Transverse colon (tissue), 4 donors: ENCODE measurements at places on chromosomes 11 and 22. TPM values are rescaled to one million over a fixed set of nuclear protein-coding genes. Genes with fewer than 3 reads are reported as not detected.

- peaks cover 23% of the 10 kb centered on the region for H3K4me1 ChIP-seq
- no peak overlapping the region for H3K27ac ChIP-seq
- H3K27me3 ChIP-seq = peaks cover 84% of the 10 kb centered on the region
- no peak for DNase-seq
- H3K36me3 ChIP-seq = no peaks in the 10 kb centered on the region
- H3K4me3 ChIP-seq = peak overlapping the region; percentile 8
Observed at GRCh38 chr11:62925745-62926679, 4.8 kb upstream of the CHRM1 start.

DNA sequence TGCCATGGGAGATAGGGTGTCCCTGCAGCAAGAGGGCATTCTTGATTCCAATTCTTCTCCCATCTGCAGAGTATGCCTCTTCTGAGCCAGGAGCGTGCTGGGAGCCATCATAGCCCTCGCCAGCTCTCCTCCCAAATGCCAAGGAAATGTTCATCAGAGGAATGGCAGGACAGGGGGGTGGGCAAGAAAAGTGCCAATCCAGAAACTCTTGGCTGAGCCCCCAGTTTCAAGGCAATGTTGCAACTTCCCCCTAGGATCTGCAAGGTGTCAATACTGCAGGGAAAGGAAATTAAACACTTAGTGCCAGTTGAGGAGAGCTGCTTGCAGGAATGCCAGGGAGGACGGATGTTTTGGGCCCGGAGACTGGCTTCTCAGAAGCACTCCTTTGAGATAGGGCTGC, 94.8 kb upstream of the PRDM11 start:
- DNase-seq = no peak
- no peaks in the 10 kb centered on the region for H3K36me3 ChIP-seq
- H3K4me1 ChIP-seq = no peaks in the 10 kb centered on the region
- no peaks in the 10 kb centered on the region for H3K27me3 ChIP-seq
- no peak overlapping the region for H3K27ac ChIP-seq

DNA sequence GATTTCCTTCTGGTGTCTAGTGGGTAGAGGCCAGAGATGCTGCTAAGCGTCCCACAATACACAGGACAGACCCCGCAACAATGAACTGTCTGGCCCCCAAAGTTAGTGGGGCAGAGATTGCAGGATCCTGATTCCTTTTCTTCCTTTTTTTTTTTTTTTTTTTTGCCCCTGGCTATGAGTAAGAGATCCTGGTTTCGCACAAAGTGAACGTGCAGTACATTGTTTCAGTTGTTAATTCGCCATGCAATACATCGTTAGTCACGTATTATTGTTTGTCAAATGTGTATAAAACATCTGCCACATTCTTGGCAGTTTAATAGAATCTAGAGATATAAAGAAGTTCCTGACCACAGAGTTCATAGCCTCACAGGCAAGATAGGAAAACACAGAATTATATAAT, 20.2 kb downstream of the ST3GAL4 start:
- H3K36me3 ChIP-seq = no peaks in the 10 kb centered on the region
- no peaks in the 10 kb centered on the region for H3K4me1 ChIP-seq
- DNase-seq = no peak
- H3K27me3 ChIP-seq = no peaks in the 10 kb centered on the region
- no peak overlapping the region for H3K27ac ChIP-seq
- no peak overlapping the region for H3K4me3 ChIP-seq

- H3K36me3 ChIP-seq = no peaks in the 10 kb centered on the region
- no peaks in the 10 kb centered on the region for H3K4me1 ChIP-seq
- DNase-seq = no peak
- no peaks in the 10 kb centered on the region for H3K27me3 ChIP-seq
Observed at GRCh38 chr22:20240447-20240764, 27.7 kb downstream of the RTN4R start.

- no peak for DNase-seq
- H3K27ac ChIP-seq = no peak overlapping the region
- H3K4me3 ChIP-seq = no peak overlapping the region
- H3K36me3 ChIP-seq = peaks cover 6% of the 10 kb centered on the region
- peaks cover 13% of the 10 kb centered on the region for H3K4me1 ChIP-seq
Observed at GRCh38 chr11:71437879-71438278, 10.3 kb downstream of the DHCR7 start.

DNA sequence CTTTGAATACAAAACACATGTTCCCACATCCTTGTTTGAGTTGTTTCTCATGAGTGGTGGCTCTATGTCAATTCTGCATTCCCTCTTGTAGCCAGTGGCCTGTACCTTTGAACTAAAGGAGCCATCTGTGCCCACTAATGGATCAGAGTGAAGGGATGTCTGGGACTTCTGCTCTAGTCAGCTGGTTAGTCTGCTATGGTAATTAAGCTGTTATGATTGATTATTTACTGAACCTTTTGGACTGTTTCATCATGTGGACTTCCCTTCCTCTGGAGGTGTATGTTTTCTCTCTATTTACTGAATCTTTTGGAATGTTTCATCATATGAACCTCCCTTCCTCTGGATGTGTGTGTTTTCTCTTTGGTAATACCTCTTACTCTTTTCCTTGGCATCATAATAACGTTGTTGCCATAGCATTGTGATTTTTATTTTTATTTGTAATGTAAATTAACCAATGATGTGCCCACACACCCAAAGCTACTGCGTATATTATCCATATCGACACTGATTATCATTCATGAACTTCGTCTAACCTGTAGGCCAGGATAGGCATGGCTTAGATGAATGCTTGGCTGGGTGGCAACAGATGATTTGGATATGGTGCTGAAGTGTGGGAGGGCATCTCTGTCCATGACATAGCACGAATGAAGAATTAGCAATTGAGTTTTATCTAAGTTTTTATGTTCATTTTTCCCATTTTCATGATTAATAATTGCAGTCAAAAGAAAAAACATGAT, 112.3 kb upstream of the SORL1-AS1 start:
- H3K27ac ChIP-seq = no peak overlapping the region
- H3K4me3 ChIP-seq = no peak overlapping the region
- DNase-seq = no peak

DNA sequence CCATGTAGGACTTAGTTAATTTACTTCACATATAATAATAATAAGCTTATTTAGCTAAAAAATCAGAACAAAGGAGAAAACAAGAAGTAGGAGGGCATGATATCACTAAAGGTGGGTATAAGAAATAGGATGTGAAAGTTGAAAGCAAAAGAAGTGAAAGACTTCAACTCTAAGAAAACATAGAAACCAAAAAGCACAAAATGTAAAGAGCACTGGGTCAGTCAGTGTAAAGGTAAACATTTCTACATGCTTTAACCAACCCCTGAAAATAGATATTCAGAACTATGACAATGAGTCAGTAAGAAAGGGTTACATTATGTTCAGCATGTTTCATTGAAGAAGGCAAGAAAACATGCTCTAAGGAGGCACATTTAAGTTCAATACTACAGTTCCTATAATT, 298.8 kb downstream of the SWAP70 start:
- H3K27ac ChIP-seq = no peak overlapping the region
- no peaks in the 10 kb centered on the region for H3K4me1 ChIP-seq
- no peaks in the 10 kb centered on the region for H3K27me3 ChIP-seq

GRCh38 chr11:118213201-118213600, 11.6 kb downstream of the JAML start:
- no peaks in the 10 kb centered on the region for H3K36me3 ChIP-seq
- no peak overlapping the region for H3K4me3 ChIP-seq
- DNase-seq = no peak
- peaks cover 5% of the 10 kb centered on the region for H3K27me3 ChIP-seq

GRCh38 chr22:36829370-36830002, 12.7 kb upstream of the PVALB start:
- no peaks in the 10 kb centered on the region for H3K27me3 ChIP-seq
- H3K36me3 ChIP-seq = no peaks in the 10 kb centered on the region
- no peak overlapping the region for H3K4me3 ChIP-seq
- DNase-seq = no peak

GRCh38 chr11:58963551-58964104, 24.3 kb downstream of the GLYATL1 start:
- no peak for DNase-seq
- no peak overlapping the region for H3K4me3 ChIP-seq
- no peaks in the 10 kb centered on the region for H3K4me1 ChIP-seq

DNA sequence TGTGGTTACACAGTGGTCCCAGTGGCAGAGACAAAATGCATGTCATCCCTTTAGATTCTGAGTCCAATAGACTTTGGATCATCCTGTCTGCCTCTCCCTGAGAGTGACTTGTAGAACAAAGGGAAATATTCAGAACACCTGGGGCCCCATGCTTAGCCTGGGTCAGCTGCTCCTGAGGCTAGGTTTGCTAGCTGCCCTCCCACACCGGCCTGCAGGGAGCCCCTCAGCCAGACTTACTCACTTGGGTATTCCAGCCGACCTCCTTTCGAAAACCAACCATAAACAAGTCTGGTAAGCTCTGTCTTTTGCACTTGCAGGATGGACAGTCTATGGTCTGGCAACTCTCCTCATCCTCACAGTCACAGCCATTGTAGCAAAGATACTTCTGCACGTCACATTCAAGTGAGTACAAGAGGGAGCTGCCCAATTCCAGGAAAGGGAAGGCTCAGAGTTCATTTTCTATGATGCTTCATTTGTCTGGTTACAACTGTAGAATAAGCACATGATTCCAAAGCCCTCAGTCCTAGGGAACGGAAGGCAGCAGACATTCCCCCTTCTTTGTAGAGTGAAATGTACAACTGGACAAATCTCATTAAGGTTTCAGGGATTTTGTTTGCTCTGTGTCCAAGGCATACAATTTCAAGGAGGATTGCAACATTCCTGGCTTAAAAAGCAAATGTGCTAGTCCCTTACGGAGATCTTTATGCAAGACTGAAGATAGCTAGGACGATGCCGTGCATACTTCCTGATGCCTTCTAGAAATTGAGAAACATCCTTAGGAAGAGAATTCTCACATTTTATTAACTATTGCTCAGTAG, 65.5 kb upstream of the EMID1 start:
- H3K4me1 ChIP-seq = peaks cover 6% of the 10 kb centered on the region
- H3K27me3 ChIP-seq = no peaks in the 10 kb centered on the region
- H3K36me3 ChIP-seq = no peaks in the 10 kb centered on the region
- no peak overlapping the region for H3K4me3 ChIP-seq
- no peak overlapping the region for H3K27ac ChIP-seq

DNA sequence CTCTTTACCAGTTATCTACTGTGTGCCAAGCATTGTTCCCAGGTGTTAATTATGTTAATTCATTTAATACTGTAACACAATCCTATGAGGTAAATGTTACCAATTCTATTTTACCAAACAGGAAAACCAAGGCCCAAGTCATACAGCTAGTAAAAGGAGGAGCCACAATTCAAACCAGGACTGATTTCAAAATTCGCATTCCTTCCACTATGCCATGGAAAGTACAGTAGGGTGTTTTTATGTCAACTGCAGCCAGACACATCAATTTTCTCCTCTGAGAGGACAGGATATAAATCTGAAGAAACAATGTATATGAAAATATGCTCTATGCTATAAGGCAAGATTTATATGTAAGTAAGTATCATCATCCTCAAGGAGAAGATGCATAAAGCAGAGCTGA, 104.3 kb downstream of the RPL27A start:
- no peak overlapping the region for H3K4me3 ChIP-seq
- no peak for DNase-seq
- peak overlapping the region; percentile 72 for H3K27ac ChIP-seq
- H3K4me1 ChIP-seq = peaks cover 69% of the 10 kb centered on the region
- H3K27me3 ChIP-seq = no peaks in the 10 kb centered on the region

- H3K4me3 ChIP-seq = peak overlapping the region; percentile 54
- no peaks in the 10 kb centered on the region for H3K36me3 ChIP-seq
- DNase-seq = peak; percentile 17
Observed at GRCh38 chr11:416051-416756, 1.4 kb upstream of the SIGIRR start.

GRCh38 chr11:42960521-42961088, 351.2 kb upstream of the API5 start:
- H3K27me3 ChIP-seq = no peaks in the 10 kb centered on the region
- no peak overlapping the region for H3K4me3 ChIP-seq
- no peaks in the 10 kb centered on the region for H3K4me1 ChIP-seq
- H3K36me3 ChIP-seq = no peaks in the 10 kb centered on the region
- DNase-seq = no peak

GRCh38 chr11:120372296-120372695, 36.1 kb downstream of the ARHGEF12 start:
- H3K27me3 ChIP-seq = no peaks in the 10 kb centered on the region
- no peak overlapping the region for H3K4me3 ChIP-seq
- peaks cover 17% of the 10 kb centered on the region for H3K4me1 ChIP-seq
- H3K27ac ChIP-seq = peak overlapping the region; percentile 54

DNA sequence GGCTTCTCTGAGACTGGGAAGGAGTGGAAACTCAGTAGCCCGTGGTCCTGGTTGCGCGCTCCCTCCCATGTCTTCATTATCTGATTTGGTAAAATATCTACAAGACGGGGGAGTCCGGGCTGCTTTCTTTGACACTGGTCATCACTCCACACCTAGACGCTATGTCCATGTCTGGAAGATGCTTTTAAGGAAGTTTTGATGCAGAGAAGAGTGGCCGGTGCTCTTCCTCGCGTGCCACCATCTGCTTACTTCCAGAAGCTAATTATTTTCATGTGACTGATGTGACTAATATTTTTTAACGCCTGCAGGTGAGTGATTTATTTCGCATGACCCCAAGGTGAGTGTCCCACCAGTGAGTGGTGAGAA, 339 bp upstream of the TRIM21 start:
- H3K4me3 ChIP-seq = peak overlapping the region; percentile 91
- no peak for DNase-seq
- H3K4me1 ChIP-seq = no peaks in the 10 kb centered on the region
- H3K36me3 ChIP-seq = no peaks in the 10 kb centered on the region
- H3K27me3 ChIP-seq = no peaks in the 10 kb centered on the region

GRCh38 chr11:19561011-19561410, 151.6 kb upstream of the NAV2 start:
- H3K4me1 ChIP-seq = peaks cover 6% of the 10 kb centered on the region
- no peaks in the 10 kb centered on the region for H3K36me3 ChIP-seq
- no peaks in the 10 kb centered on the region for H3K27me3 ChIP-seq
- DNase-seq = no peak
- H3K4me3 ChIP-seq = no peak overlapping the region
- H3K27ac ChIP-seq = no peak overlapping the region

DNA sequence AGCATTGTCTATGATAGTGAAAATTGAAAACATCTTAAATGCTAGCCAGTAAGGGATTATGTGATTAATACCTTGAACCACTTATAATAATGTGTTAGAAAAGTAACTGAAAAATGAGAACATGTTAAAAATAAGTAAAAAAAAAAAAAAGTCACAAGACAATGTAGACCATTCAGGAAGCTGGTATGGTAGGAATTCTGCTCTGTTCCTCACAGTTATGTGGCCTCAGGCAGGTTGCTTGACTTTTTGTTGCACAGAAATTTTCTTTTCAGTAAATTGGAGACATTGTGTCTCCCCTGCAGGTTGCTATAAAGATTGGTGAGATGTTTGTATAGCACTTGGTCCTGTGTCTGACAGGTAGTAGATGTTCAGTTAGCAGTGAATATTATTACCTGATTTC, 17.3 kb upstream of the PLET1 start:
- H3K27me3 ChIP-seq = no peaks in the 10 kb centered on the region
- no peak for DNase-seq
- no peak overlapping the region for H3K4me3 ChIP-seq

GRCh38 chr11:61709572-61709971, 29.4 kb downstream of the DAGLA start:
- no peak overlapping the region for H3K4me3 ChIP-seq
- H3K27me3 ChIP-seq = no peaks in the 10 kb centered on the region
- no peak overlapping the region for H3K27ac ChIP-seq
- no peaks in the 10 kb centered on the region for H3K4me1 ChIP-seq

SCN3B gene
- total RNA-seq = 0.37 TPM

TMEM25 gene
- total RNA-seq = 24.6 TPM

HORMAD2 gene
- not detected for total RNA-seq

OR51E1 gene
- 0.16 TPM for total RNA-seq

KRTAP5-1 gene
- total RNA-seq = not detected

TRAPPC4 gene
- 73.6 TPM for total RNA-seq

LMO2 gene
- 1.4 TPM for total RNA-seq

AMPD3 gene
- total RNA-seq = 32.9 TPM

SCUBE1 gene
- total RNA-seq = 1.1 TPM

ANKK1 gene
- not detected for total RNA-seq

FXYD2 gene
- total RNA-seq = 0.64 TPM

DEFB131B gene
- not detected for total RNA-seq
